ENCODE measurements at places on chromosomes 5 and 9.

DNA sequence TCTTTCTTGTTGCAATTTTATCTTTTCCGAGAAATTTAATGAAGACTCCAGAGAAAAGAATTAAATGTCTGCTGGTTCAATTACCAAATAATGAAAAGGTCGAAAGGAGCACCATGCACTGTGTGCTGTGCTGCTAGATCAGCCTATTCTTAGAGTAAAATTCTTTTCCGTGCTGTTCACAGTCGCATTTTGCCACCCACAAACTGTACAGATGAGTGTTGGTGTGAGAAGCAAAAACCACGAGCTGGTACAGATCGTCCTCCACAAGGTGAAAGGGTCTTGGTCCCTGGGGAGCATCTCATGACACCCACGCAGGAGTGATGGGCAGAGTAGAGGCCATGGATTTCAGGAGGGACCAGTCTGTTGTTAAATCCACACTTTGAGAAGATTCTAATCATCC is 143.8 kb upstream of the PUM3 start:
- DNase-seq = no peak

GRCh38 chr5:137142346-137142745 is 356.8 kb downstream of the SPOCK1 start:
- DNase-seq = no peak

- no peak for DNase-seq
Observed at GRCh38 chr9:75063556-75064305, 24.2 kb downstream of the NMRK1 start.

DNA sequence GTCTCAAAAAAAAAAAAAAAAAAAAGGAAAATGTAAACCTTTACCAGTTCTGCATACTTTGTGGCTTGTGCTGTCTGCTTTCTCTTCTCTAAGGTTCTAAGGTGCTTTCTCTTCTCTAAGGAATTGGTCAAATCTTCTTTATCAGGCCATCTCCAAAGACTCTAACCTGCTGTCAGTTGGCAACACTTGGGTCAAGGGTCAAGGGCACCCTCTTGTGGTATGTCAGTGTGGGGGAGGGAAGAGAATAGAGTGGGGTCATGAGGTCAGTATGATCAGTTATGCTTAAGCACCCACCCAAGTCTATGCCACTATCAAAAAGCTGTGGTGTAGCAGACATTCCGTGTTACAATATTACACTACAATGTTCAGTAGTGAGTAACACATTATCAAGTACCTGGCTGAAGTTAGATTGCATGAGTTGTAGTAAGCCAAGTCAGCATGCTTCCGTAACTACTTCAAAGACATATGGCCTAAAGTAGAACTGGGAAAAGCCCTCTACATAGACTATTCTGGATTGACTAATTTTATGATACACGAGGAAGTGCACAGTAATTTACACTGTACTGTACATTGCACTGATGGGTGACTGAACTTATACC is 25.0 kb upstream of the CCL28 start:
- DNase-seq = no peak

DNA sequence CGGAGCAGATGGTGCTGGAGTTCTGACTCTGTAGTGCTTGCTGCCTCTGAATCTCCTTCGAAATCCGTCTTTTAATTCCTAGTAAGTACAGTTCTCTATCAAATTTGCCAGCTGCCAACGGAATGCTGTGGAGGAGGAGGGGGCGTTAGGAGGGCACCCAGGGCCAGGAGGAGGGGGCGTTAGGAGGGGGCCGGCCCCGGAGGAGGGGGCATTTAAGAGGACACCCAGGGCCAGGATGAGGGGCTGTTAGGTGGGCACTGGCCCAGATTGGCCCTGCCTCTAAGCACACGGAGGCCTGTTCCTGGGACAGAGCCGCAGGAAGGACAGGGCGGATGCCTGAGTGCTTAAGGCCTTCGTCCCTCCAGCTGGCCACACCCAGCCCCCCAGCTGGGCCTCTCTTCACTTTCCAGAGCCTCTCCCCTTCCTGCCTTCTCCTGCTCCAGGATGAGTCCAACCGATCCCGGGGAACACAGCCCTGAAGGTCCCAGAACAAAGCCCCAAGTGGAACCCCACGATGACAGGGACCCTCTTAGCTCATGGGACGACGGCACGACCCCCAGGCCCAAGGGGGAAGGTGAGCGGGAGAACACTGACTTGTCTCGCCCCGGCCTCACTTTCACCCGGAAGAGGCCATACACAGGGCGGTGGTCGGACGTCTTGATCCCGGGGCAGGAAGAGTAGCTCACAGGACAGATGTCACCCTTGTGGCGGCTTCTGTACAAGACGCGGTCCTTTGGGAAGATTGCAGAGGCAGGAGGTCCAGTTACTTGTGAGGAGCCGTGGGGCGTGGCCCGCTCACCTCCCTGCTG is 9.8 kb downstream of the INPP5E start:
- no peak for DNase-seq

GRCh38 chr9:87678650-87679355 is 47.1 kb upstream of the CTSL start:
- no peak for DNase-seq

GRCh38 chr5:81424728-81425127 is 30.8 kb upstream of the ACOT12 start:
- DNase-seq = no peak

DNA sequence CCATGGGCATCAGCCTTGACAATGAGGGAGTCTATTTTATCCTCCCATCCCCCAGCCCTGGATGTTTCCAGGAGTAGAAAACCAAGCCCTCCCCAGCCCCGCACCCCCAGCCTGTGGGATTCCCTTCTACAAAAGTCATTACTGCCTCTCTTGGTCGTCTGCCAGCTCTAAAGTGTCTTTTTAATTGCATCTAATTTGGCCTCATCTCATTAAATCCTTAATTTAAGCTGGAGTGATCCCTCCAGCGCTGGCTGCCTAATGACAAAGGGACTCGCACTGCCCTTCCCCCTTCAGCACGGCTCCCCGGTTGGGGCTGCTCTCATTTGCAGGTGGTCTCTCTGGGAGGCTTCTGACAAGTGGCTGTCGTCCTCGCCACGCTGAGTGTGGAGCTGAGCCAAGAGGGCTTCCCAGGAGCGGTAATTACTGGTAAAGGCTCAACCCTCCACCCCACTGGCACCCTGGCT is 107.9 kb upstream of the ALDH1B1 start:
- DNase-seq = no peak

DNA sequence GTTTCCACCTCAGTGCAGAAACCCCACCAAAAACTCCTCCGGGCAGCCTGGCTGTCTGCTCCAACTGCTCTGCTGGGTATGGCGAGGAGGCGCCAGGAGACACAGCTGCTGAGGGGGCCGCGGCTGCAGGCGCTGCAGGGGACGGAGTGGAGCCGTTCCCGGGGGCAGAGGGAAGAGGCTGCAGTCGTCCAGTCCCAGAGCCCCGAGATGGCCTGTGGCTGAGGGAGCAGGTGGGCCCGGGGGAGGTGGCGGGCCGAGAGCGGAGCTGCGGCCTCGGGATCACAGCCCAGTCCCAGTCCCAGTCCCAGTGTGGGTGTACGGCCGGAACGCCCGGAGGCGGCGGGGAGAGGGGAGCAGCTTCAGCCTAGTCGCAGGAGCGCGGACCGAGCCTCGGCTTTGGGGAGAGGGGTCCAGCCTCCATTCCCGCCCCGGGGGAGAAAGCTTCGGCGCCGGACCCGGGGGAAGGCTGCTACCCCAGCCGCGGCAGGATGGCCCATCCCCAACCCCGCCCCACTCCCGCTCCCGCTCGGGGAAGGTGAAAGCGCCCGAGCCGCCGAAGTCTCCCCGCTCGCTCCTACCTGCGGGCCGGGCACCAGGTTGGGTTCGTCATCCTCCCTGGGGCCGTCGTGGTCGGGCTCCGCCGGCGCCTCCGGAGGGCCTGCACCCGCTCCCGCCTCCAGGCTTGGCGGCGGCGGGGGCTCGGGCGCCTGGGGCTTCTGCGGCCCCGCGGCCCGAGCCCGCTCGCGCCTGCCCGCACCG is 513 bp downstream of the FAM193B start:
- DNase-seq = peak; percentile 26

DNA sequence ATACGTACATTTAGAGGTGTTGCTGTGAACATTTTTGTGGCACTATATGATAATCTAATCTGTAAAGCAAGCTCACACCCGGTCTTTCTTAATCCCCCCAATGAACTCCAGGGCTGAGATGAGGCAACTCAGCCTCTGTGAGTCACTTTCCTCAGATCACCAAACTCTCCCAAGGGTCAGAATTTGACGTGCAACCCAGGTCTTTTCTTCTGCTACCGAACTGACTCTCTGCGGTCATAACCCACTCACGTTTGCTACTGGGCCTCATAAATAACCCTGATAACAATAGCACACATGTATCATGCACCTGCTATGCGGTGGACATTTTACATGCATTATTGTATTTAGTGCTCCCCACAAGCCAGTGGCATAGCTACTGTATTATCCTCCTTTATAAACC is 153.1 kb downstream of the DROSHA start:
- DNase-seq = no peak

- no peak for DNase-seq
Observed at GRCh38 chr9:96638606-96639364, 16.3 kb downstream of the PRXL2C start.

DNA sequence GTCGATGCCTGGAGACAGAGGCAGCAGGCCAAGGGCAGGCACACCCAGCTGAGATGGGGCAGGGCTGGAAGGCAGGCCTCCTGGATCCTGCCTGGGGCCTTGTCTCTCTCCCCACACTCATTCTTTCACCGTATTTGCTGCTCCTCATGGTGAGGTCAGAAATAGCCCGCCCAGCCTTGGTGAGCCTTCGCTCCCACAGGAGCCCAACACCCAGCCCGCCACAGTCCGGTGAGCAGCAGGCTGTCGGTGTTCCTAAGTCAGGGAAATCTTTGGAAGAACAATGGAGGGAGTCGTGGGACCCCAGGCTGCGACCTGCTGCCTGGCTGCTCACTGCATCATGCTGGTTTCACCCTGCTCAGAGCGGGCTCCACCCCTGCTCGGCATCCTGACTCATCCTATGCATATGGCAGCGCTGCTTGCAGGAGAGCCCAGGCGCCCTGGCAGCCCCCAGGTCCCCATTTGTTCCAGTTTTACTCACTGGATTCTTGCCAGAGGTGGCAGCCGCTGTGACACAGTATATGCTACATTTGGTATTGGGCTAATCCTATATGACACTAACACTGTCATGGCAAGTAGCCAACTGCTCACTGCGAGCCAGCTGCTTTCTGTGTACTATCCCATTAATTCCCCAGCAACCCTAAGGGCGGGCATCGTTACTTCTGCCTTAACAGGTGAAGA is 53.2 kb upstream of the NCS1 start:
- no peak for DNase-seq

GRCh38 chr5:131758520-131758900 is 38.3 kb downstream of the FNIP1 start:
- DNase-seq = no peak

- no peak for DNase-seq
Observed at GRCh38 chr9:37107701-37108100, 12.7 kb upstream of the ZCCHC7 start.

DNA sequence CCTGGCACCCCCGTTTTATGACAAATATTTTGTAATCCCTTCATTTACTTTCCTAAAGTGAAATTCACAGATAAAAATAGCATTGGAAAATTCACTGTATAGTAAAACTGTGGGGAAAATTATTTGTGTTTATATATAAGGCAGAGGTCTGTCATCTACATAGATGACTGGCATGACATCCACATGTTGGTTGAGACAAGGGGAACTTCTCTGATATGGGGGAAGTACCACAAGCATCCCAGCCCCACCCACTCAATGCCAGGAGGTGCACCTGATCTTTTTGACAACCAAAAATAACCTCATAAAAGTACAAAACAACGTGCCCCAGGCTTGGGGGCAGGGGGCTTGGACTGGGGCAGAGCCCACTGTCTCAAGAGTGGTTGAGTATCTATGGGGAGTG is 6.3 kb upstream of the TDRD7 start:
- DNase-seq = no peak

- DNase-seq = no peak
Observed at GRCh38 chr9:34652602-34653000, 616 bp downstream of the IL11RA start.

DNA sequence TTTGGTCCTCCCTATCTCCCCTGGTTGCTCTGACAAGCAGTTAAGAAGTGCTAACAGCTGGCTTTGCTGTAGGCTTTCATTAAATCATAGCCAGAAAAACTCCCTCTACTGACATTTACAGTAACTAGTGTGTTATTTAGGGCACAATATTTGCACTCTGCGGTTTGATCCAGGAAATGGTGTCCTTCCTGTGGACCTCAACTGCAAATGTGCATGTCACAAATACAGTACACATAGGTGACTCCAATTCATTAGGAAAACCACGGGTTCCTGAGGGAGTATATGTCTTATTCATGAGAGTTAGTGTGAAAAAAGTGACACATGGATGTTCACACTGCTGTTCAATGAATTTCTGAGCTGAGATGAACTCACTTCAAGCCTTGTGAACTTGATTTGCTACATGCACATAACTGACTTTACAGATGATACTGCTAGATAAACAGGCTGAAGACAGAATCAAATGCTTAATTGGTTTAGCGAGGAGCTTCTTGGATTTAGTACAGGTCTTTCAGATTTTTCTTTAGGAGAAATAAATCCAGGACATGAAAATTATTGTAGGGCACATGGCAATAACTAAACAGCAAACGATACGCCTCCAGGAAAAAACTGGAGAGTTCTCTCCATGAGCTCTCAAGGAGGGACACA is 281.5 kb downstream of the EFNA5 start:
- DNase-seq = no peak

DNA sequence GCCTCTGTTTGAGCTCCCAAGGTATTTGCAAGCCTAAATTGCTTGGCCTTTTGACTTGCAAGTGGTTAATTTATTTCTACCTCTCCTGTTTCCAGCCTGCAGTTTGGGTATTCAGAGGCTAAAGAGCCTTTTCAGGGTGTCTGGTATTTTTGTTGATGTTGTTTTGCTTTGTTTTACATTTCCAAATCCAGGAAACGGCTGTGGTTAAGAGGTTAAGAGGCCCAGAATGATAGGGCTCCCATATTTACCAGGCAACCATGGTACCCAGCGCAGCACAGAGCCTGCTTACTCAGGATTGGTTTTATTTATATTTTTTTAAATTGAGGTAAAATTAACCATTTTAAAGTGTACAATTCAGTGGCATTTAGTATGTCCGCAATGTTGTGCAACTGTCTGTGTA is 92.1 kb downstream of the PDZD2 start:
- DNase-seq = no peak

GRCh38 chr9:84894859-84895258 is 225.3 kb downstream of the NTRK2 start:
- no peak for DNase-seq
